Stimulated activated CD4-positive, alpha-beta T cell treated with anti-CD3 and anti-CD28 coated beads, TNF-alpha, amount 100 ng/mL, for 1 hour (primary cell): ENCODE measurements at places on chromosomes 16 and 17.

DNA sequence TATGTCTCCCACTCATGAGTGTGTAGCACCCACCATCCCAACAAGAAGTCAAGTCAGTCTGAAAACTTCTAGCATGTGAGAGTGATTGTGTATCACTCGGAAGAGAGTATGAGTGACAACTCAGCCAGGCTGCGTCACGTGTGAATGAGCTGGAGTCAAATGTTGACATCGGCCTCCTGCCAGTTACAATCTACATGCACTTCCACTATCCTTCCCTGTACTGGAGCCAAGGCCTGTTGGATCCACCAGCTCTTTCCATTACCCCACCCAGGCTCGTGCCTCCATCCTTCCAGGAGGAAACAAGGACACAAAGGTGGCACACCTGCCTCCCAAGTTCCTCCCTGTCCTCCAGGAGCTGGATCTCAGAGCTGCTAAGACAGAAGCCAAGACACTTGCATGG lies 64.5 kb downstream of the ASIC2 start:
- no peak for DNase-seq

DNA sequence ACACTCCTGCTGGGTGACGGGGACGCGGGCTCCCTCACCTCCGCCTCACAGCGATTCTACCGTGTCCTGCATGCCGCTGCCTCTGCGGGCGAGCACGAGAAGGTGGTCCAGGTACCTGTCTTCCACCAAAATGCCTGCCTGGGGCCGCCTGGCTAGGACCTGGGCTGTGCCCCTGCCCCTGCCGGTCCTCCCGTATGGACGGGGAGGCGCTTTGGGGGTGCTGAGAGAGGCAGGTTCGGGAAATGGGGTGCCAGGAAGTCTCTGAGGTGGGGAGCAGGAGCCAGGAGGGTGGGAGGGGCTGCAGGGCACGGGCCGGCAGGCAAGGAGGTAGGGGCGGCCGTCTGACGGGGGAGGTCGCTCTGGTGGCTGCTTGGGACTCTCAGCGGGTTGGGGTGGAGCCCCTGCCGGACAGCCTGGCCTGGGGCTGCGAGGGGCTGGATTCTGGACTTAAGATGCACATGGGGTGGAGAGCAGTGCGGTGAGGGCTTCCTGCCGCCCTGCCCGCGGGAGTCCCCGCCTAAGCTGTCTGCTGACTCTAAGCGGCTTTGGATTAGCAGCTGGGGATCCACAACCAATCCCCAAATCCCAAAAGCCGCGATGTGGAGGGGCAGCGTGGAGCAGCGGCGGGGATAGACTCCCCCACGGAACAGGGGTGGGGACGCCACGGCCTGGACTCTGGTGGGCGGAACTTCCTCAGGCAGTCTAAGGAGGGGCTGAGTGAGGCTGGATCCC lies 5.8 kb downstream of the CHTF18 start:
- DNase-seq = no peak

DNA sequence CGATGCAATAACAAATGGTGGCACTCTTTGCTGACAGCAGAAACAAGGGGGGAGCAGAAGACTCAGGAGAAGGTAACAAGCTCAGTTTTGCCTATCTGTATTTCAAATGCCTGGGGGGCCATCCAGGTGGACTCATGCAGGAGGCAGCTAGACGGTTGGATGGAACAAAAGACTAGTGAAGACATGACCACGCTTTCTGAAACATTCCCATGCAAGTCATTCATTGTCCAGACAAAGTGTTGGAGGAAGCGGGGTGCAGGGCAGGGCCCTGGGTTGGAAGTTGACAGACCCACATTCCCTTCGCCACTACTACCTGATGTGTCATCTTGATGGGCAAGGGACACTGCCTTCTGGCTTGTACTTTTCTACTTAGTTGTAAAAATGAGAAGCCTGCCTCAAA lies 29.8 kb upstream of the CRYBA1 start:
- DNase-seq = no peak

DNA sequence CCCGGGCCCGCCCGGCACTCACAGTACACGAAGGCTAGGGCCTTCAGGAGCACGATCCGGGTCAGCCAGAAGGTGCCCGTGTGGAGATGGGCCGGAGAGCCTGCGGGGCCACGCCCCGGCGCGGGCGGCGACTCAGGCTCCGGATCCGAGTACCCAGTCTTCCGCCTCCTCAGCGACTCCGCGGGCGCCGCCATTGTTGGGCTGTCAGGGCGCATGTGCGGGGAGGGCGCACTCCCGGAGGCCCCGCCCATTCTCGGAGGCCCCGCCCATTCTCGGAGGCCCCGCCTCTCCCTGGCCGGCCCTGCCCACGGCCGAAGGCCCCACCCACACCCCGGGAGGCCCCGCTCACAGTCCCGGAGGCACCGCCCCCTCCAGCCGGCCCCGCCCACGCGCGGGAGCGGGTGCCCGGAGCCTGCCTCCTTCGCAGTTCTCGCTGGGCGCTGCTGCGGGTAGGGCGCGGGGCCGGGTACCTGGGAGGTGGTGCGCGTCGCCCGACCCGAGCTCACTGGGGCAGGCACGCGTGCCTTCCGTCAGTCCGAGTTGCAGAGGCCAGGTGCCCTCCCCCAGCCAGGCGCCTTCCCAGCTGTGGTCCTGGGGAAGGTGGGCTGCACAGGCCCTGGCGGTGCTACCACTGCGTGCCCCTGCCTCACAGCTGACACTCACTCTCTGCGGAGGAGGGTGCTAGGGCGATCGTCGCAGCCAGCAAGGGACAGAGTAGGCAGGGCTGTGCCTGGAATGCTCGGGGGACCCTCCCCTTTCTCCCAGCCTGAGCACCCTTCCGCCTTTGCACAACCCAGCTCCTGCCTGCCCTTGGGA lies at the start of gene LMF1:
LMF1 (minus strand) TSS at position 219 of the 816 bp plus-strand sequence; CDS start at position 215, 4 bp downstream.
- DNase-seq = peak; percentile 90

GRCh38 chr16:4109250-4109736 lies 6.9 kb downstream of the ADCY9 start:
- no peak for DNase-seq

DNA sequence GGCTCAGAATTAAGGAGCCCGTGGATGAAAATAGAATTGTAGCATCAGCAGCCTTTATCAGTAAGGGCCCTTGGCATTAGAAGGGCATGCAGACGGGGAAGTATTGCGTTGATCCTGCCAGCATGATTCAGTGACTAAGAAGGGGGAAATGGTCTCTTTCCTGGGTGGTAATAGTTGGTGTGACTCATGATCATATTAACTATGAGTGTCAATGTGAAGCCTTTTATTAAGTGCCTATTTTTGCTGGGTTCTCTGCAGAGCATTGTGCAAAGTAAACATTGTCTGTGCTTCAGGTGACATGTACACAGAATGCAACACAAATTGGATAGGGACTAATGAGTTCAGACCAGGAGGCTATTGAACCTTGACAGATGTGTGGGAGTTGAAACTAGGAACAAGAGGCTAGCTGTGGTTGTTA lies 24.5 kb downstream of the RCVRN start:
- DNase-seq = no peak

DNA sequence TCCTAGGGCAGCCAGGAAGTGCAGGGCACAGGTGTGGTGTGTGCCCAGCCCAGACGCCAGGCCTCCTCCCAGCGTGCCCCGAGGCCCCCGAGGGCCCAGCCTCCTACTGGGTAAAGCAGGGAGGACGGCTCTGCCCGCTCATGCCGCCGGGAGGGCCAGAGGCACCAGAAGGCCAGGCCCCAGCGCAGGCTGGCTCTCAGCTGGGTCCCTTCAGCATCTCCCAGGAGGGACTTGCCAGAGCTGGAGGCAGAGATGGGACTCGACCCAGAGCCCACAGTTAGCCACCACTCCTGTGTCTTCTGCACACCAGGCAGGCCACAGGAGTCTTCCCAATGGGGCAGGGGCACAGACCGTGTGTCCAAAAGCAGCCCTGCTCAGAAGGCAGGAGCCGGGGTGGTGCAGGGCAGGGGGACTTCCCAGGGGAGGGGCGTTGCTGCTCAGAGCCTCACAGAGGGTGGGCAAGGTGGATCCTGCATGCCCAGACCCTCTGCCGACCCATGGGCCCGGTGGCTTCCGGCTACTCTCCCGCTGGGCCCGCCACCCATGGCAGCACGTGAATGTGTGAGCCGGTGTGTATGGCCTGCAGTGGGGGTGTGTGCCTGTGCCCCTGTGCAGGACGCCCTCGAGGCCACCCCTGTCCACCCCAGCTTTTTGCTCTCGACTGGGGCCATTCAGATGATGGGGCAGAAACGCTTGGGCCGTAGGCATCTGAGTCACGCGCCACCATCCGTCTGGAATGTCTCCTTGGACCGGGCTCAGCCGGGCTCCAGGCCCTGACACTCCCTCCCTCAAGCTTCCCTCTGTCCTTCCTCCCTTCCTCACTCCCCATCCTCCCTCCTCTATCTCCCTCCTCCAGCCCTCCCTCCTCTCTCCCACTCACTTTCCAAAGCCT lies 5.7 kb upstream of the ZNF469 start:
- no peak for DNase-seq

- no peak for DNase-seq
Measured at GRCh38 chr17:28747051-28747691, 3.4 kb downstream of the TRAF4 start.

GRCh38 chr16:89360760-89361435 lies 129.5 kb downstream of the ANKRD11 start:
- DNase-seq = peak; percentile 46

GRCh38 chr17:31424944-31425281 lies 33.4 kb downstream of the RAB11FIP4 start:
- DNase-seq = no peak

- no peak for DNase-seq
Measured at GRCh38 chr17:57451191-57451590, 194.9 kb downstream of the MSI2 start.

DNA sequence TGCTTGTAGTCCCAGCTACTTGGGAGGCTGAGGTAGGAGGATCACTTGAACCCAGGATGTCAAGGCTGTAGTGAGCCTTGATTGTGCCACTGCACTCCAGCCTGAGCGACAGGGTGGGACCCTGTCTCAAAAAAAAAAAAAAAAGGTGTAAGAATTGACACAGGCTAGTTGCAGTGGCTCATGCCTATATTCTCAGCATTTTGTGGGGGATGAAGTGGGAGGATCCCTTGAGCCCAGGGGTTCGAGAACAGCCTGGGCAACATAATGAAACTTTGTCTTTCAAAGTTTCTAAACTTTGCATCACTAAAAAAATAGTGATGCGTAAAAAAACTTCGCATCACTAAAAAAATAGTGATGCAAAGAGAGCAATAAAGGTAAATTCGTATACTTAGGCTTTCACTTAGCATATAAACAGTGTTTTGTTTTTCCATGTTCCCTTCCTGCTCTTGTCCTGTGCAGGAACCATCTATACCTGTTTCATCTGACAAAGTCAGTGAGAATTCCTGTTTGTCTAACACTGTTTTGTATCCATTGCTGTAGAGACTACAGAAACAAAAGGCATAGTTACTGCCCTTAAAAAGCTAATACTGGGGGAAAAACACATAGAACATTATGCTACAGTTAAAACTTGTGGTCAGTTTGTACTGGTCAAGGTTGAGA lies 32.1 kb downstream of the CTCF start:
- no peak for DNase-seq

- no peak for DNase-seq
Measured at GRCh38 chr17:34436607-34437006, 73.6 kb upstream of the CCL1 start.

DNA sequence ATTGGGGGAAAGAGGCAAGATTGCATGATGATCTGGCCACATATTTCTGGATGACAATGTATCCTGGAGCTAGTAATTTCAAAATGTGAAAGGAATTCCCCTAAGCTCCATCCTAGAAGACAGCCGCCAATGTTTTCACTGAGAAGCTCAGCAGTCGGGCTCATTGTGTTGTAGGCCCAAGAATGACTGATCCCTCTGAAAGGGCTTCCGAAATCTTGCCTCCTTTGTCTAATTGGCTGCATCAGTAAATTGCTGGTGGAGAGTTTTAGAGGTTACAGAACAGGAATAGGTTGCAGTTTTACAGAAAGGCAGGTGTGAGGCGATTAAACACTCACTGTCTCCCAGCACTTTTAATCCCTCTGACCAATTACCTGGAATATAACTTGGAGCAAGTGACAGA lies 464.1 kb upstream of the SALL1 start:
- DNase-seq = no peak

DNA sequence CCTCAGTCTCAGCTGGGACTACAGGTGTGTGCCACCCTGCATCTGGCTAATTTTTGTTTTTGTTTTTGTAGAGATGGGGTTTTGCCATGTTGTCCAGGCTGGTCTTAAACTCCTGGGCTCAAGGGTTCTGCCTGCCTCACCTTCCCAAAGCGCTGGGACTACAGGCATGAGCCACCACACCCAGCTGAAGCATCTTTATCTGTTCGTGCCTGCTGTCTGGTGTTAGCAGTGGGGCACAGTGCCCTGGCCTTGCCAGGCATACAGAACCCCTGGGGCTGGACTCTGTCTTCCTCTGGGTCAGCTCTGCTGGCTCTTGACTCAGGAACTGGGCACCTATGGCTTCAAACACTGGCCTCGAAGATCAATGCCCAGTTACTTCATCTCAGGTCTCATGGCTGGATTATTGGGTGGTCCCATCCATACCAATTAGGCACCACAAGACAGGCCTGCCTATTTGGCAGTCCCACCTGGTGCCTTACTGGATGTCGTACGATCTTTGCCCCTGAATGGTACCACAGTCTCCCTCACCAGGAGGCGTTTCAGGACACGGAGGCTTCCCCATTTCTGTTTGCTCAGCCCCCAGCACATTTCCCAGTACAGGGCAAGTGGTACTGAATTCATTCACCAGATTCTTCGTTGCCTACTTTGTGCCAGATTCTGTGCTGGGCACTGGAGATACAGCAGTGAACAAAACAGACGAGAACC lies 99.3 kb downstream of the RAB11FIP4 start:
- DNase-seq = no peak
